HFFc6 (cell line): ENCODE measurements at places on chromosomes 1 and 21.

DNA sequence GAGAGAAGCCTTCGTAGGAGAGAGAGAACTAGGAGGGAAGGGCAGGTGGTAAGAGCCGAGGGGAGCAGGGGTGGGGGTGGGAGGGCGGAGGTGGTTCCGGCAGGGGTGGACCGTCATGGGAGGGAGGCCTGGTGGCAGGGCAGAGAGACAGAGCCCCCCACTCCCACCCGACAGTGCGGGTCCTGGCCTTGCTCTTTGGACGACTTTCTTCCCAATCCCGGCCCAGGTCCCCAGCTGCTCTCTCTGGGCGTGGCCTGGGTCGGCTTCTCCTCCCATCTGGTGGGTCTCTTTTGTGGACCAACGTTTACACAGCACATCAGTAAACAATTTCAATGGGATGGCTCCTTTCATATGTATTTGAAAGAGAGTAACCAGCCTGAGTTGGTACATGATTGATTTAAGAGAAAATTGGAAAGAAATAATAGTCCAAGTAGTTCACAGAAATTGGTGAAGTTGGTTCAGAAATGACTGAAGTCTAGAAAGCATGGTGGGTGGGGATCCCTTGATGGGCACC is 56.9 kb downstream of the LDLRAD2 start:
- no peak for DNase-seq

DNA sequence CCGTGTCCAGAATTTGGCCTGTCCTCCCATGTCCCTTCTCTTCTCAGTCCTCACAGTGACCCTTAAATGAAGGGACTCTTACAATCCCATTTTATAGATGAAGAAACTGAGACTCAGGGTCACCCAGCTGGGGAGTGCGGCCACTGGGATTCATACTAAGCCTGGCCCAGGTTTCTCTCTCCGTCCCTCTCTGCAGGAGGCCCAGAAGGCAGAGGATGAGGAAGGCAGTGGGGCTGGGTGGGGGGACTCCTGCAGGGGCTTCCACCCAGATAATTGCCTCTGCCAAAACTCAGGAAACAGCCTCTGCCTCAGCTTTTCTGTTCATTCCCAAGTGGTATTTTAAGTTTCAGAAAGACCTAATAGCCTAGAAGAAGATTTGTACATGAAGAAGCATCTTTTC is 299.8 kb downstream of the MATN1 start:
- DNase-seq: no peak

DNA sequence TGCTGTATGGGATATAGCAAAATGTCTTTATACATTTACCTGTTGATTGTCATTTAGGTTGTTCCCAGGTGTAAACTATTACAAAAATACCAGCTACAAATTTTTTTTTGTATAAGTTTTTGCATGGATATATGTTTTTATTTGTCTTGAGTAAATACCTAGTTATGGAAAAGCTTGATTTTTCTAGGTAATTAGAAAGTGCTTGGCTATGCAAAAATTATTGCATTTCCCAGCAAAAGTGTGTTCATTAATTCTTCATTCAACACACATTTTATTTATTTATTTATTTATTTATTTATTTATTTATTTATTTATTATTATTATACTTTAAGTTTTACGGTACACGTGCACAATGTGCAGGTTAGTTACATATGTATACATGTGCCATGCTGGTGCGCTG is 22.1 kb downstream of the PDE4B start:
- no peak for DNase-seq

DNA sequence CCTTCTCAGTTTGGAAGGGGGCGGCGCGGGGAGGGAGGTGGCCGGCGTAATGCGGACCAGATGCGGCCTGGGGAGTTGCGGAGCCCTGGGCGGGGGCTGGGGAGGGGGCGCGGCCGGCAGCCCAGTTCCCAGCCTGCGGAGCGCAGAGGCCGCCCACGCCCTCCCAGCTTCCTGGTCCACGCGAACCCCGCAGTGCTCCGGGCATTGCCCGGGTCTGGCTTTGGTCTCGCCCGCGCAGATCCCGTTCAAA is 695 bp downstream of the DMBX1 start:
- DNase-seq: no peak

GRCh38 chr1:17209430-17209829 is 4.5 kb downstream of the PADI1 start:
- DNase-seq: no peak

DNA sequence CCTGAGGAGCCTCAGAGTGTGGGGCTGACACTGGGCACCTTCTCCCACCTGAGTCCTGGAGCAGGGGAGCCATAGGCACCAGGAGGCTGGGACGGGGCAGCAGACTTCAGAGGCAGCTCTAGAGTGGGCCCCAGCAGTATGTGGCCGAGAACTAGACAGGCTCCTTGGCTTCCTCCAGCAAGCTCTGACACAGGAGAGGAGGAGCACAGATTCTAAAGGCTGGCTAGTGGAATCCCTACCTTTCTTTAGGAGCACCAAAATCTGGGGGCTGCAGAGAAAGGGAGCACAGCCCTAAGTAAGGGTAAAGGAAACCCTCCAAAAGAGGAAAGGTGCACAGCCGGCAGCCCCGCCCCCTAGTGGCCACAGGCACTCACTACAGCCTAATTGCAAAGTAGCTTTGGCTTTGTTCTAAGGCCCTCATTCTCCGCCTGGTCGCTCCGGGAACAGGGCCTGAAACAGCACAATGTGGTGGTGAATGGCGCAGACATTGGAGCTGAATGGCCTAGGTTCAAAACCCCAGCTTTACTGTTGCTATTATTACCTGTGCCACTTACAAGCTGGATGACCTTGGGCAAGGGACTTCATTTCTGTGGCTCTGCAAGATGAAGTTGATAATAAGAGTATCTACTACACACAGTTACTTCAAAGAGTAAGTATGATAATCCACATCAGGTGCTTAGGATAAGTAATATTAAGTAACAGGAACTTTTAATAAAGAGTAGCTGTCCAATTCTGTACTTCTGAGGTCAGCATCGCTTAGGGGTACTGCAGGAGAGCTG is 8.8 kb upstream of the GUCA2A start:
- peak; percentile 18 for DNase-seq

- DNase-seq: no peak
Measured at GRCh38 chr1:155005076-155006011, 2.7 kb downstream of the ZBTB7B start.

DNA sequence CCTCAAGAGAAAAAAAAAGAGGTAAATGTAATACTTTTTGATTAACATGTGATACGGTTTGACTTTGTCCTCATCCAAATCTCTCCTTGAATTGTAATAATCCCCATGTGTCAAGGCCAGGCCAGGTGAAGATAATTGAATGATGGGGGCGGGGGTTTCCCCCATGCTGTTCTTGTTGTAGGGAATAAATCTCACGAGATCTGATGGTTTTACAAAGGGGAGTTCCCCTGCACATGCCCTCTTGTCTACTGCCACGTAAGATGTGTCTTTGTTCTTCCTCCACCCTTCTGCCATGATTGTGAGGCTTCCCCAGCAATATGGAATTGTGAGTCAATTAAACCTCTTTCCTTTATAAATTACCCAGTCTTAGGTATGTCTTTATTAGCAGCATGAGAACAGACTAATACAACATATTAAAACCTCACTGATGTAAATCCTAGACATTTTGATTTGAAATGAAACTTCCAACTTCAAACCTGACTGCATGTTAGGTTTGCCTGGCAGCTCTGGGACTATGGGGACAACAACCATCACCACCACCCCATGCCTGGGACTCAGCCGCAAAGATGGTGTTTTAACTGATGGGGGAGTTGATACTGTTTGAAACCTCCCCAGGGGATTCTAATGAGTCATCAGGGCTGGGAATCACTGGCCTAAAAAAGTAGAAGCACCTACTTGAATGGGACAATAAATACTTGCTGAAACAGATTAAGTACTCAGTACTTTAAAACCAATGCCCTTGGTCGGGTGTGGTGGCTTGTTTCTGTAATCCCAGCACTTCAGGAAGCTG is 32.8 kb upstream of the BACH1 start:
- DNase-seq: no peak

- DNase-seq: no peak
Measured at GRCh38 chr1:26791148-26791547, 3.4 kb downstream of the PIGV start.

- no peak for DNase-seq
Measured at GRCh38 chr1:89802051-89802450, 18.8 kb upstream of the LRRC8D start.

- DNase-seq: no peak
Measured at GRCh38 chr1:36851087-36851486, 183.2 kb downstream of the GRIK3 start.

DNA sequence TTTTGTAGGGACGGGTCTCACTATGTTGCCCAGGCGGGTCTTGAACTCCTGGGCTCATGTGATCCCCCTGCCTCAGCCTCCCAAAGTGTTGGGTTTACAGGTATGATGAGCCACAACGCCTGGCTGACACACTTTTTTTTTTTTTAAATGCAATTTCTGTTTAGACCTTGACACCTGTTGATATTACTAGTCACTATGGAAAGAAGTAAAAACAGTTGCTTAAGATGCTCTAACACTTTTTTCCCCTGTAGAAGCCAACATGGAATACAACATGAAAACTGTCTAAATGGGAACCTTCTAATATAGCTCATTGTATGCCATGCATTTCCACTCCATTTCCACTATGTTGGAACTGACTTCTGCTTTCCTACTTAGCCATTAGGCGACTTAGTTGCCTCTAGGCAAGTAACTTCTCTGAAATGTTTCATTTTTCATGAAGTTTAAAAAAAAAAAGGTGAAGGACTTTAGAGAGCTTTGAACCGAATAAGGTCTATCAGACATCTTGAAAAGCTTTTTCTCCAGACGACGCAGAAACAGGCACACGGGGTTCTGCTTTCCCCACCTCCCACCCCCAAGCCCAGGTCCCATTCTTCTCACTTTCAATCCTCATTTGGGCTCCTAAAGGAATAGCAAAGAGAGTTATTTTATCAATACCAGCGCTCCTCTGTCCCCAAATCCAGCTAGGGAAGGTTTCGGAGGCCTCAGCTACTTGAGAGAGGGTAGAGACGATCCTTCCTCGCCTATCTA is 648 bp upstream of the DR1 start:
- no peak for DNase-seq

DNA sequence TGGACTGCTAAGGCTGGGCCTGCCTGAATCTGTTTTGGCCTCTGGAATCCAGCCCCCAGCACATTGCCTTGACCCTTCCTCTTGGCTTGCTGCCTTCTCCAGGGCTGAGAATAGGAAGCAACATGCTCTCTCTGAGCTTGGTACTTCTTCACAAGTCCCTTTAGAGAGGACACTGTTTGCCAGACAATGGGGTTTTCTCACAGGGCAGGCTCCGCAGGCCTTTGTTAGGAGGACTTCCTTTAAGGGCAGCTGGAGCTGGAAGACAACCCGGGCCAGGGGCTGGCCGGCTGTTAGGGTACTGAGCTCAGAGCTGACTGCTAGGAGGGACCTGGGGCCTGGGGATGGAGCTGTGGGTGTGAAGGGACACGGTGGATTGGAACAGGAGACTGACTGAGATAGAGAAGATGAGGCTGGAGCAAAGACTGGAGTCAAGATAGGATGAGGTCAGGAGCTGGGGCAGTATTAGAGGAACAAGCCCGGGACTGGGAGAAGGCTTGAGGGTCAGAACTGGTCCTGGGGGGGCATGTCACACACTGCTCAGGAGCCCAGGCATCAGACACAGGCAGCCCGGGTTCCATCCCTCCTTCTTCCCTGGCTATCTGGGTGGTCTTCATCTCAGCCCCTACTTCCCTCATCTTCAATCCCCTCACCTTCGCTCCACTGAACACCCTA is 5.4 kb upstream of the ALPL start:
- DNase-seq: no peak

GRCh38 chr1:235093013-235093695 is 35.5 kb downstream of the TOMM20 start:
- peak; percentile 51 for DNase-seq

DNA sequence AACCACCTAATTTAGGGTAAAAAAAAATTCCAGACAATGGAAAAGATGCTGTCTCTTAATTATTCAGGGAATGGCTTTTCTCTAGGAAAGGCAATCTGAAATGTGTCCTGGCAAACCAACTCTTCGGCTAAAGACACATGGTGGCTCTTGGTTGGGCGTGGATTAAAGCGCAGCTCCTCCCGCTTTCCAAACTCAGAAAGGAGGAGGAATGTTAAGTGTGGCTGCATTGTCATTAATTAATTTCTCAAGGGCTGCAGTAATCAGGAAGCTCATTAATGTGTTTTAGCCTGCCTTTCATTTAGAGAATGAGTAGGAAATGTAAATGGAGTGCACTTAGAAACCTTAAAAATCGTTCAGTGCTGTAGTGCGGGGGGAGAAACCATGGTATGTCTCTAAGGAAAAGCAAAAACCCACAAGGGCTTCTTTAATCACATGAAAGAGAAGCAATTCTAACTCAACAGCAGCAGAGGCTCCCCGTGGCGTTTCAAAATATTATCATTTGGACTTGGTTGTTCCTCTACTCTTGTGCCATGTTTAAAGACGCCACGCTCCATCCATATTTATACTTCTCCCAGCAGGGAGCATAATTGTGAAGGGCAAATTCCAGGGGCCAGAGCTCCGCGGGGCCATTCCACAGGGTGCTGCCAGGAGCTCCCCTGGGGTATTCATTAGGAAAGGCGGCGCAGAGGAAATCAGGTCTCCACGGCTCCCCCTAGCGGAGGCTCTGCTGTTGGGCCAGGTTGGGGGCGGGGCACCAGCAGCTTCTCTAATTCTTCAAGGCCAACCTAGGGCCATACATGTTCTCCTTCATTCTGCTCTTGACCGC is 91.9 kb upstream of the SSX2IP start:
- no peak for DNase-seq

- DNase-seq: no peak
Measured at GRCh38 chr1:216095400-216095799, 327.8 kb downstream of the USH2A start.

DNA sequence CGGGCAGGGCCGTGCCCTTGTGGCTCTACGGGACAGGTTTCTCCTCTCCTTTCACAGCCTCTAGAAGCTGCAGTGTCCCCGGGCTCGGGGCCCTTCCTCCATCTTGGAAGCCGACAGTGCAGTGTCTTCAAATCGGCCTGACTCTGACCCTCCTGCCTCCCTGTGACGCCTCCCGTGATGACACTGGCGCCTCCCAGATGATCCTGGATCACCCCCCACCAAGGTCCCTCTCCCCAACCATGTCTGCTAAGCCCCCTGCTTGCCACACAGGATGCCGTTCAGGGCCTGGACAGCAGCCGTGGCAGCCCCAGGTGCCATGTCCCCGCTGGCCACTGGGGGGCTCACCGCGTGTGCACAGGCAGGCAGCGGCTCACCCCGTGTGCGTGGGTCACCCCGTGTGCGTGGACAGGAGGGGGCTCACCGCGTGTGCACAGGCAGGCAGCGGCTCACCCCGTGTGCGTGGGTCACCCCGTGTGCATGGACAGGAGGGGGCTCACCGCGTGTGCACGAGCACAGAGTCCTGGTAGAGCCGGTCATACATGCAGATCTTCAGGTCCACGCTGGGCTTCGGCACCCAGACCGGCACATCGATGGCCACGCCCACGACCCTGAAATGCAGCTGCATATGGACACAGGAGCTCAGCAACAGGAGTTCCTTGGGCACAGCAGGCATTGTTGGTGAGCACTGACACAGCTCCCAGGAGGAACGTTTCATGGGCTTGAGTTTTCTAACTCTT is 24.9 kb upstream of the TMEM52 start:
- no peak for DNase-seq

DNA sequence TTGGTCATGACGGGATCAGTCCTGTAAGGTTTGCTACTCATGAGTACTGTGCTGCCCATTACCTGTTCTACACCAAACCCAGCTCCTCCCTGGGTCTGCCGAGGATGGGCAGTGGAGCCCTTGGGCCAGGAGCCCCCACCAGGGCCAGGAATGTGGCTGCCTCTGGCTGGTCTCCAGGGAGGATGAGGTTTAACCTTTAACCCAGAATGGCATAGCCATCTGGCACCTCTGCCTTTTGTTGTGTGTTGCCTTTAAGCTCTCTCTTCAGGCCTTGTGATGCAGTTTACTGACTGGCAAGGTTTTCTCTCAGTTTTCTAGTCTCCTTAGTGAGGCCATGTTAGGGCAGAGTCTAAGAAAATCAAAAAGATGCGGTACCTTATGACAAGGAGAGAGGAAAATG is 38.6 kb downstream of the SIPA1L2 start:
- no peak for DNase-seq
